ENCODE measurements at places on chromosomes 6 and 20.

GRCh38 chr6:138897031-138897430 lies 91.0 kb downstream of the REPS1 start:
- DNase-seq: no peak

DNA sequence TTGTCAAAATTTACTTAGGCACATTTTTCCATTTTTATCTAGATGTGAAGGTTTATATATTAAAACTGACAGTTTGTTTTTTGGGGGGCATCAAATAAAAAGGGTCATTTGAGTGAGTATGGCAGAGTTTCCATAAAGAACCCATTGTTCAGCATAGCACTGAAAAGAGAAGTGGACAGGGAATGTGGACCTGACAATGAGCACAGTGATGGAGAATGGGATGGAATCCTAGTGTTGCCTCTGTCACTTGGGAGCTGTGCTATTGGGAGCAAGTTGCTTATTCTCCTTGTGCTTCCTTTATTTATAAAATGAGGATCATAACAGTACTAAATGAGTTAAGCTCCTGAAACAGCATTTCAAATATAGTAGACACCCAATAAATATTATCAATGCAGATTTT lies 130.7 kb upstream of the SIM1 start:
- DNase-seq: no peak

GRCh38 chr20:33139467-33139866 lies 28.5 kb upstream of the BPIFA2 start:
- DNase-seq: no peak

DNA sequence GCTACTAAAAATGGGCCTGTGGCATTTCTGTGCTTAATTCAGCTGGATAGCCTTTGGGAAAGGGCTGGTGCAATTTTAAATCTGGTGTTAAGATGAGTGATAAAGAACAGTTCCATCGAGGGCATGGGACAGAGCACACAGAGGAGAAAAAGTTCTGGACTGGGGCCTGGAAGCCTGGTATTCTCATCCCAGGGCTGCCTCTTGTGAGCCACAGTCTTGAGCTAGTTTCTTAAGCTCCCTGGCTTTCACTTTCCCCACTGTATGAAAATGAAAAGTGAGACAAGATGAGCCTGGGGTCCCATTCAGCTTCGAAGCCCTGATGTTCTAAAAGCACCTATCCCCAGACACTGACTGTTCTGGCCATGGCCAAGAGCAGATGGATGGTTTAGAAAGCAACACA lies 14.3 kb upstream of the LAMA4 start:
- no peak for DNase-seq
